ENCODE measurements at places on chromosomes 4 and X.
A peak's percentile ranks its signal among the peaks of the same experiment; 100 is the strongest.

DNA sequence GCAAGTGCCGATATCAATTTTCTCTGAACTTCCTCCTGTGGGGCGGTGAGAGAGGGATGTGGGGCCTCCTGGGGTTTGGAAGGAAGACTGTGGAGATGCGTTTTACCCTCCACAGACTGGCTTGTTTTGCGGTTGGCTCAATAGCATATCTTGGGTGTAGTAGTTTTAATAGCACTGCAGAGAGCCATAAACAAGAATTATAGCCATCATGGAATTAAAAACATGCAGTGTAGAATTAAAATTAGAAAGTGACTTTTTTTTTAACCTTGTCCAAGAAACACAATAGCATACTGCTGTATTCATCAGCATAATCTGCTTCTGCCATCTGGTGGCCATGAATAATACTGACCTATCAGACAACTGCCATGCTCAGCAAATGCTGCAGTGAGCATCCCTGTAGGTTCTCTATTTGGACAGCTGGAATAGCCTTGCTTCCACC lies 47.3 kb upstream of the SCML1 start:
- peak; percentile 54 for DNase-seq

DNA sequence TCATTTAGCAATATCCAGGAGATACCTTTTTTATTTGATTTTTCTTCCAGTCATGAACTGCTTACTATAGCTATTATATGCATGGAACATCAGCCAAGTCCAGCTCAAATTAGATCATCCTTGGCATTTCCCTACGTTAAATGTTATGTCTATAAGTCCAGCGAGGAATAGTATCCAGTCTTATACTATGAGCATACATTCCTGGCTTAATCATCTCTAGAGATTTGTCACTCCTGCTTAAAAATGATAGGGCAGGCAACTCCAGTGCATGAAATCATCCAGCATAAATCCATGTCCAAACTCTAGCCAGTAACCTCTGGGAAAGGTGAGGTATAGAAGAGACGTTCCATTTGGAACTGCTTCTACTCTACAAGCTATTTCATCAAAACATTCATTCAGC lies 126.7 kb upstream of the VCX2 start:
- DNase-seq = no peak

- no peak for DNase-seq
Observed at GRCh38 chr4:4778554-4778953, 80.9 kb upstream of the MSX1 start.

DNA sequence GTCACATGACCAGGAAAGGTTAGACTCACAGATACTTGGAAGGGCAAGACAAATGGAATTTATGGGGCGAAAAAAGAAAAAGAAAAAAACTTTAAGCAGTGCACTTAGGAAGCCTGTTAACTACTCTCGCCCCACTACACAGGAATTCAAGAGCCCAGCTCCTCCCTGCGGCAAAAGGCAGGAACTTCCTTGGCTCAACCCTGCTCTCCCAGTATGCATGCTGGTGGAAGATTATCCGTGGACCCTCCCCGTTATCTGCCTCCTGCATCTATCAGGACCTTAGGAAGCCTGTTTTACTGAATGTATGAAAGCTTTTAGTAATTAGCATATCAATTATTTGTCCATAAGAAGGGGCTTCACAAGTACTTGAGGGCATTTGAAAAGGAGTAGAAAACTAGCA lies 40.1 kb upstream of the RPA4 start:
- DNase-seq = no peak

- no peak for DNase-seq
Observed at GRCh38 chrX:112368371-112368770, 285.8 kb upstream of the TRPC5 start.

DNA sequence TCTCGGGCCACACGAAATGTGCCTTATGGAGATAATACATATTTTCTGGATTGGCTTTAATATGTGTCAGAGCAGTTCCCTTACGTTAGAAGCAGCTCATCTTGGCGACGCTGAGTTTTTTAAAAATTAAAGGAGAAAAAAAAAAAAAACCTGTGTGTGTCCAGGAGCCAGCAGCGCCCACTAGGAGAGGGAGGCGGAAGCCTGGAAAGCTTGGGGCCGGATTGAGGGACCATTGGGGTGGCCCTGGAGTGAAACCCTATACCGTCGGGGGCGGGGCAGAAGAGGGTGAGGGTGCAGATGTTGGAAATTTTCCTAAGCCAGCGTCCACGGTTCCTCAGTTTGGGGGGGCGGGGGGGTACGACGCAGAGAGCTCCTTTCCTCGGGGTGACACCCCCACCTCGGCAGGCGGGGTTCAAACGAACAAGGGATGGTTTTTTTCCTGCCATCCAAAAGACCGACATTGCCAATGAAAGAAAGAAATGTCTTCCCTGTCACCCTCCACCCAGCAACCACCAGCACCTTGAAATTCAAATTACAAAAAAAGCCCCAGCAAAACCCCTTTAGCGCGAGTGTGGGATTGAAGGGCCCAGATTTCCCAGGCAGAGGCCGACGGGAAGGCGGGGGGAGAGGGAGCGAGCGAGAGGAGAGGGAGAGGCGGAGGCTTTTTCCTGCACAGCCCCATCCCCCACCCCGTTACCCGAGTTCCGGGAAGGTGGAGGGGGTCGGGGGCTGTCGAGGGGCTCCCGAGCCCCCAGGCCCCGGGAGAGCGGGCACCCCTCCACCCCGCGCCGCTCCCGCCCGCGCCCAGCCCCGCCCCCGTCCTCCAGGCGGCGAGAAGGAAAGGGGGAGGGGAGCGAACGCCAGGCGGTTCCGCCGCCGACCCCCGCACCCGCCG lies 859 bp downstream of the SMARCA1 start:
- DNase-seq = peak; percentile 47

- peak; percentile 34 for DNase-seq
Observed at GRCh38 chrX:130770615-130771014, 132.4 kb downstream of the ENOX2 start.
